ENCODE measurements at places on chromosomes 6 and 20. TPM values are rescaled to one million over a fixed set of nuclear protein-coding genes. Genes with fewer than 3 reads are reported as not detected.

GRCh38 chr20:58040447-58041290, 187.8 kb downstream of the ANKRD60 start:
- DNase-seq, result no peak

DNA sequence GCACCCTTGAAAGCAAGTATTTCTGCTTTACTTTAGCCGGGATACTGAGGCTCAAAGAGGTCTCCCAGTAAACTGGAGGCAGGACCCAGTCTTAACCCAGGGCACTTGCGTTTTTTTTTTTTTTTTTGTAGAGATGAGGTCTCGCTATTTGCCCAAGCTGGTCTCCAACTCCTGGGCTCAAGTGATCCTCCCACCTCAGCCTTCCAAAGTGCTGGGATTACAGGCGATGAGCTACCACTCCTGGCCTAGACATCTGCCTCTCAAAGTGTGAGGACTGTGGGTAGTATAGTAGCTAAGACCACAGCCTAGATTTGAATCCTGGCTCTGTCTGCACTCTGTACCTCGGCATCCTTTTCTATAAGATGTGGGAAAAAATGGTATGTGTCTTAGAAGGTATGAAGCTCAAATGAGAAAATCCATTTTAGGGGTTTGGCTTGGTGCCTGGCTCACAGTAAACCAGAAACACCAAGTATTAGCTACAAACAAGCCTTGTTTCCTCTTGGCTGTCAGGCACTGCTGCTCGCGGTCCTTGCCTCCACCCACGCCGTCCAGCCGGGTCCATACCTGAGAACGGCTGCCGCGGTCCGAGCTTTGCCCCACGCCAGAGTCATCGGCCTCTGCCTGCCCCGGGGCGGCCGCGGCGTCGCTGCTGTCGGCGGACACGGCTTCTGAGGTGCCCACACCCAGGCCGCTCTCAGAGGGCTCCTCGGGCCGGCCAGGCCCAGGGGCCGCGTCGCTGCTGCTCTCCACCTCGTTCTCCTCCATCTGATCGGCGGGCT, 1.2 kb downstream of the ZNF335 start:
- DNase-seq, result no peak

DNA sequence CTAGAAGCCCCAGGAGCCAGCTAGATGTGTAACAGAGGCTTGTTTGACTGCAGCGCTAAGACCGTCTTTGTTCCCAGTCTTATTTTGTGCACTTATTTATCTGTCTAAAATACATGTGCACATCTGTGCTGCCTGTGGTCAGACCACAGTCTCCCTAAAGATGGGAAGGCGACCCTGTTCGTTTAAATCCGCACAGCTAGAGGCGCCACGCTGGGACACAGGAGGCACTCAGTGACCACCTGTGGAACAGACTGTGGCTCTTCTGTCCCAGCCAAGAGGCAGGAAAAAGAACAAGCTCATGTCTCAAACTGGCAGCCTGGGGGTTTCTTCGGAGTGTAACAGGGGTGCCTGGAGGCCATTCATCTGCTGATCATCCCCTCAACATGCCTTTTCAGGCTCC, 66.8 kb downstream of the CPNE5 start:
- DNase-seq, result no peak

DNA sequence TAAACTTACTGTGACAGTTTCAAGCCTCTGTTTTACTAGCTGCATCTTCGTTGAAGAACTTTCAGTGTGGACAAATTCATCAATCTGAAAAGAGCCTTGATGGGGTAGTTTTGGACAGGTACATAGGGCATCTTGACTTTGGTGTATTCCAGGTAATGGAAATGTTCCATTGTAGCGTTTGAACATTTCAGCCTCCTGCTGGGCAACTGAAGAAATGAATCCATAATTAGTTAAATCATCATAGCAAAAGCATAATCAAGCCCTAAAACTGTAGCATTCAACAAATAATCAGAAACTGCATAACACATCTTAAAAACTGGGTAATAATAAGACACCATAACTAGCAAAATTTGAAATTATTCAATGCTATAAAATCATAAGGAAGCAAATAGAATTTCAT, 86.2 kb downstream of the AHI1 start:
- no peak for DNase-seq

- peak; percentile 36 for DNase-seq
These were observed 150.1 kb downstream of the DHX35 start for GRCh38 chr20:39112178-39112743.

DNA sequence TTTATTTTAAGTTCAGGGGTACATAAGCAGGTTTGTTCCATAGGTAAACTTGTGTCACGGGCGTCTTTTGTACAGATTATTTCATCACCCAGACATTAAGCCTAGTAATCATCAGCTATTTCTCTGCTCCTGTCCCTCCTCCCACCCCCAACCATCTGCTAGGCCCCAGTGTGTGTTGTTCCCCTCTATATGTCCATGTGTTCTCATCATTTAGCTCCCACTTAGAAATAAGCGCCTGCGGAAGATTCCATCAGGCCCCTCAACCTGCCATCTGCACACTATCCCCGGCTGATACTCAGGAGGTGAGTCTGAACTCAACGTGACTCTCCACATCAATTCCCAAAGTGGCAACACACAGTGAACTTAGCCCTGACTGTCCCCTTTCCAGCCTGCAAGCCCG, 228.0 kb upstream of the SYNDIG1 start:
- no peak for DNase-seq

The RTN4IP1 gene
- total RNA-seq, result 5.9 TPM

The AMD1 gene
- total RNA-seq, result 33.9 TPM
